ENCODE measurements at places on chromosomes 7 and 10.

GRCh38 chr7:6563936-6564770 lies 12.9 kb upstream of the GRID2IP start:
- DNase-seq = no peak

DNA sequence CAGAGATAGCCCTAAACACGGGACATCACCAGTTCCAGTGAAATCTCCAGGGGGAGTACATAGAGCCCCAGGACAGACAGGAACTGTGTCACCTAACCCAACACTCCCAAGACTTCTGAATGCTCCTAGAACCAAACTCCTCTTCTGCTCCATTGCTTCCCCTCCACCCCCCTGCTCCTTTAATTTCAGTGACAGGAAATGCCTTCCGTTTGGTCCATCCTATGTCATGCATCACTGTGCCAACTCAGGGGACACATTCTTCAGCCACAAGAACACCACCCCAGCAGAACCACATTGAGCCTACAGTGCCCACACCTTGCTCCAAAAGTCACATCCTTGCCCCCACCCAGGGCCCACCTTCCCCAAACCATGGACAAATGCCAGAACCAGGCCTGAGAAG lies 100.5 kb downstream of the KCNMA1 start:
- no peak for DNase-seq

DNA sequence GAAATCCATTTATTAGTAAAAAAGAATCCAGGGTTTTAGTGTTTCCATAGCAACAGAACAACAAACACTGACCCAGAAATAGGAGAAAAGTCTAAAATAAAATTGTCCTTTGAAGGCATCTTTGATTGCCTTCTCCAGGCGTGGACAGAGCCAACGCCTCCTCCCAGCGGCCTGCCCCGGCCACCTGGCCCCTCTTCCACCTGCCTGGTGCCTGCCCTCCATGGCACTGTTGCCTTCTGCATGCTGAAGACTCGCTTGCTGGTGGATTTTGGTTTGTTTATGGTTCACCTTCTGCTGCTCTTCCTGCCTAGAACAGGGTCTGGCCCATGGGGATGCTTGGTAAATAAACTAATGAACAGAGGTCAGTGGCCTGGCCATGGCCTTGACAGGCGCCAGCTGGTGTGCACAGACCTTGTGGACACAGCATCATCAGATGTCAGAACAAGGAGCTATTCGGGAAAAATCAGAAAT lies 107.4 kb downstream of the DYNC2I1 start:
- no peak for DNase-seq

DNA sequence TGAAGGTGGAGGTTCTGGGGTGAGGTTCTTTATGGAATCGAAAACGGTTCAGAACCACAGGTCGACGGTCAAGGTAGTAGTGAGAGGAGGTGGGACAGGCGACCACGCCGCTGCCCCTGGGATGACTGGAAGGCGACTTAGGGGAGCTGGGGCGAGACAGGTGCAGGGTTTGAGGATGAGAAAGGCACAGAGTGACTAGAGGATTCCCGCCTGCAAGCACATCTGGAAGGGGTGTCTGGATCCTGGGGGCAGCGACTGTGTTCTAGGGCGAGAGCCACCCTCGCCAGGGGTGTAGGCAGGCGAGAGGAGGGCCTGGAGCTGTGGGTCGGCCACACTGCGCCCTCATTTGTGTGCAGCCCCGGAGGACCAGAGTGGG lies 468 bp upstream of the IRF5 start:
- no peak for DNase-seq

DNA sequence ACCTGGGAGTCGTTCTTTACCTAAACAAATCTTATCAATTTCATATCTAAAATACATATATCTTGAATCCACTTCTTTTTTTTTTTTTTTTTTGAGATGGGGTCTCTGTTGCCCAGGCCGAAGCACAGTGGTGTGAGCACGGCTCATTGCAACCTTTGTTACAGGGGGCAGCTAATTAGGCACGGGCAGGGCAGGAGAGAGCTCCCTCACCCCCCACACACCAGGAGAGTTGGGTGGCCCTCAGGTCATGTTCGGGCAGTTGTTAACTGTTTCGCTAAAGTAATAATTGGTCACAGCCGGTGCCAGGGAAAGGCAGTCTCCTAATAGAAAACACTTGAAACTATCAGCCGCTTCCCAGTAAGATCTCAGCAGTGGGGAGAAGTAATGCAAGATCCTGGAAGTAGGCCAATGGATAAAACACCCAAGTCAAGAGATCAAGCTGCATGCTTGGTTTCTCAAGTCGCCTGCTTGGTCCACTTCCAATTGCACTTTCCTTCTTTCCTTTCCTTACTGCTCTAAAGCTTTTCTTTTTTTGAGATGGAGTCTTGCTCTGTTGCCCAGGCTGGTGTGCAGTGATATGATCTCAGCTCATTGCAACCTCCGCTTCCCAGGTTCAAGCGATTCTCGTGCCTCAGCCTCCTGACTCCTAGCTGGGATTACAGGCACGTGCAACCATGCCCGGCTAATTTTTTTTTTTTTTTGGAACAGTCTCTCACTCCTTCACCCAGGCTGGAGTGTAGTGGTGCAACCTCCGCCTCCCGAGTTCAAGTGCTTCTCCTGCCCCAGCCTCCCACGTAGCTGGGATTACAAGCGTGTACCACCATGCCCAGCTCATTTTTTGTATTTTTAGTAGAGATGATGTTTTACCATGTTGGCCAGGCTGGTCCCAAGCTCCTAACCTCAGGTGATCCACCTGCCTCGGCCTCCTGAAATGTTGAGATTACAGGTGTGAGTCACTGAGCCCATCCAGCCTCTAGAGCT lies 21.3 kb upstream of the EFCAB10 start:
- no peak for DNase-seq

- no peak for DNase-seq
Observed at GRCh38 chr7:81190997-81191768, 272.3 kb upstream of the SEMA3C start.
